ENCODE measurements at places on chromosomes 3 and 15.

DNA sequence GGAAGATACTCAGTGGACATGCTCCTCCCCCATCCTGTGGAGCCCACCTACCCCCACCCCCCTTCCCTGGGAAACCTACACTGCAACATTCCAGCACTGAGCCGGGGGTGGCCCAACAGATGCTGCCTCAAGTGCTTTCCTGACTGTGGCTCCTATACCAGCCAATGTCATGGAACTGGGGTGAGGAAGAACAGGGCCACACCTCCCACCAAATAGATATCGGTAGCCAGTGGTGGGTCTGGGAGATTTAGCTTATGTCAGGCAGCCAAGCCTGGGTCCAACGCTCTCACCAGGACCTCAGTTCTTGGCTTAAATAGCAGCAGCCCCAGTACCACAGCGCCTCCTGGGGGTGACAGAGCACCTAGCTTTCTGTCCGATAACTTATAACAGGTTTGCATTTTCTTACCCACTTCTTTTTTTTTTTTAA is 30.3 kb downstream of the CDC25A start:
- peak; percentile 21 for DNase-seq

DNA sequence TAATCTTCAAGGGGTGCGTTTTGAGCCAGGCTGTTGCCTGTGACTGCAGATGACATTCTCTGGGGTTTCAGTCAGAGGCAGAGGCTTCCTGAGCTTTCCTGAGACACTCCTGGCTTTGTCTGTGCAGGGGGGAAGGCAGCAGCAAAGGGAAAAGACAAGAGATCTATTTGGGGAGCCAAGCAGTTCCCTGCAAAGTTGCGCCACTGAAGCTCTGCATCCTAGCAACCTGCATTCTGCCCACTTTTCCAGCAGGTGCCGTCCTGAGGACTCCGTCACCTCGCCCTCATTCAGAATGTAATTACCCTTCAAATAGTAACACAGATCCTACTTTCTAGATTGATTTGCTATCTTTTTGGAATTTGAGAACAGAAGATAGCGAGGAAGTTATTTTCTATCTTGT is 1.9 kb upstream of the TMEM158 start:
- DNase-seq: no peak

DNA sequence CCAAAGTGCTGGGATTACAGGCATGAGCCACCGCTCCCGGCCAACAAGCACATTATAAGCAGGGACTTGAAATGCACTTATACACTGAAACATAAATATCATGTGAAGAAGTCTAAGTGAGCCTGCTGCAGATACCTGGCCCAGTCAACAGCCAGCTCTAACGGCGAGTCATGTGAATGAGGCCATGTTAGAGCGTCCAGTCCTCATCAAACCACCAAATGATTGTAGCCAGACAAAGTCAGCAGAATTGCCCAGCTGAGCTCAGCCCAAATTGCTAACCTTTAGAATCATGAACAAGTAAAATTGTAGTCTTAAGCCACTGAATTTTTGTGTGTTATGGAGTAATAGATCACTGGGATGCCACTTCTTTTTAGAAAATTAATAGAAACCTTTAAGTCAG is 37.8 kb upstream of the UACA start:
- DNase-seq: no peak

DNA sequence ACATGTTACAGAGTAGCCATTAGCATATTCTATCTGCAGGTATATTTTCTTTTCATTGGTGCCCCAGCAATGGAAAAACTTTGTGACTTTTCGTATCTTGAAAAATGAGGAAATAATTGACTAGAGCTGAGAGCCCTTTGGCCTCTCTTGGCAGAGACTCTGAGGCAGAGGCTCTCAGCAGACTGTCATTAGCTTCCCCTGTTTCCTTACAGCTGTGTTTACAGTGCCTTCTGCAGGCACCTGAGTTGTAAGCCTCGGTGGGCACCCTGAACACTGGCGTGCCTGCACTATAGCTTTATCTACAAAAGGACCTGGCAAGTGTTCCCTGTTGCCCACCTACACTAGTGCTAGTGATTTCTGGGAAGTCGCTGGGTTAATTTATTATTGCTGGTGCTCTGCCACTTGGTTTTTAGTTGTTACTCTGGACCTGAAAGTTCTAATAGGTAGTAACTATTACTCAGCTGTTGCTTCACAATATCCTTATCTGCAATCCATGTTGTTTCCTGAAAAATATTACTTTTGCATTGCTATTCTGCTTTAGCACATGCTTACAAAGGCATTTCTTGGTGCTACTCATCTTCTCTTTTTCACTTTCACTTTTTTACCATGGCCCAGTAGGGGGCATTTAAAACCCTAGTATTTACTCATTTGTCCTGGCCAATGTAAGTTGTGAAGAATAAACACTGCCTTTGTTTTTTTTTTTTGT is 7.8 kb upstream of the GPR171 start:
- DNase-seq: no peak

DNA sequence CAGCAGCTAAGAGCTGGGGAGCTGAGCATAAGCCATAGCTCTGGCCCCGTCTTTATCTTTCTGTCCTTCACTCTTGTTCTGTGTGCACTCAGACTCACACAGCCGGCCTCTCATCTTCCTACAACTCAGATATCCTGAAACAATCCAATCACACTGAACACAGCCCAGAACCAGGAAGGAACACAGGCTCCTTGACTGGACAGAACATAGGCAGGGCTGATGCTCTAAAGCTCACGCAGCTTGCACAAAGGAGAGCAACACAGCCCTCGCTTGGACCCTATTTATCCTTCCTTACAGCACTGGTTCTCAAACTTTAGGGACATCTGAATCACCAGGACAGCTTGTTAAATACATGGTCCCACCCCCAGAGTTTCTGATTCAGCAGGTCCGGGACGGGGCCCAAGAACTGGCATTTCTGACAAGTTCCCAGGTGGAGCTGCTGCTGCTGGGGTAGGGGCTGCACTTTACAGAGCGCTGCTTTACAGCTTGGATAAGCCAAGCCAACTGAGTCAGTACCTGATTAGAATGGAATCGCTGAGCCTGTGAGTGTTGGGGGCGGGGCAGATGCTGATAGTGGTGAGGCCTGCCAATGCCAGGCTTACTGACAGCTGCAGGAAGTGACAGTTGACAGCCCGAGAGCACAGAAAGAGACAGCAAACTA is 65.1 kb downstream of the MRPL46 start:
- DNase-seq: peak; percentile 19

DNA sequence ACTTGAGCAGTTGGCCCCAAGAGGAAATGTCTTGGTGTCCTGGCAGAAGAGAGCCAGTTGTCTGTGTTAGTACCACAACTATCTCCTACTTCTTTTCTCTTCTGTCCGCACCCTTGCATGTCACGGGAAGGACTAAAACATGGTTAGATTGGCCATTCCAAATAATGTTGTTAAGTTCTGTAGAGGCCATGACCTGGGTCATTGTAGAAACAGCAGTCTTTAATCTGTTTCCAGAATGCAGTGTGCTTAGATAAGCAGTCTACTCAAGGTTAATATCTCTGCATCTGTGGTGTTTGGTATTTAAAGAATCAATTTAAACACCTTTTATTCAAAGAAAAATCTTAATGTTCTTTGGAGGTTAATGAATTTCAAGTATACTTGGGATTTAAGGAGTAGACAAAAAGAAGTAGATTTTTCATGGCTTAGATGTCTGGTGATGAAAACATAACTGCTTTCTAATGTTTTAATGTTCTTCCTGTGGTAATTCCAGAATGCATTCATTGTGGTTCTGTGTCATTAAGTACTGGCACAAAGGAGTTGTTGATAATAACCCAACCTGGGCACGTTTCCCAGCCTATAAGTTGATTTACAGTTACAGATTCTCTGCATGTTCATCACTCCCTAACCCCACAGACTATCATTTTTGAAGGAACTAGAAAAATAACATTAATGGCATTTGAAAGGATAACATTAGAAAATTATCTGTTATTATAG is 58.9 kb downstream of the TMEM108 start:
- no peak for DNase-seq

DNA sequence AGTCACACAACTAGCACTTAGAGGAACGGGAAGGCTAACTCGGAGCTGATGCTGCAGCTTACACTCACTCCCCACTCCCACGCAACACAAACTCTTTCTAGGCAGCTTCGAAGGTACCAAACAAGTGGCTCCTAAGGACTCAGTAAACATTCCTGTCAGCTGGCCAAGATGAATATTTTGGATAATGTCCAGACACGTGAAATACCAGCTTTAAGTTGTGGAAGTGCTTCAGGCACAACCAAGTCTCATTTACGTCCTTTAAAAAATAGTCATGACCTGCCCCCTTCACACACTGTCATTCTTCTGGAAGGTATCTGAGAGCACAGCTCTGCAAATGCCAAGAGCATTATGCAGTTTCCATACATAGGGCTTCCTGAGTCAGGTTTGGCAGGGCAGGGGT is 1005.9 kb upstream of the CFAP20DC start:
- no peak for DNase-seq

DNA sequence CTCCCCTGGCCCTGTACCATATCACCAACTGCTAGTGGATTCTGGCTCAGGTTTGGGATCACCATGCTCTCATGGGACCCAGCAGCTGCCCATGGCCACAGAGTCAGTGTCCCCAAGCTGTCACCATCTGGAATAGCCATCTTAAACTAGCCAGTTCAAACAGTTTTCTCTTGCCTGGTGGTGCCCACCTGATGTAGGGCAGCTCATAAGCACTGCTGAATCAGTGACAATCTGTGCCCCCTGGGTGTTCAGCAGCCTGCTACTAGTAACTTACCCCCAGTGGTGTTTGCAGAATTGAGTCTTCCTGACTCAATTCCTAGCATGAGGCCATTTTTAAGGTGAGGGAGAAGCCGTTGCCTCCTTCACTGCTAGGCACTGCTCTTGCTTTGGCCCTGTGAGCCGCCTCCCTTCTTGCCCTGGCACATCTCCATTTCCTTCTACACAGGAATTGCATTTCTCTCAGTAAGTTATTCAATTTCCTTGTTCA is 7.9 kb downstream of the RPSA start:
- no peak for DNase-seq

GRCh38 chr3:72763751-72764440 is 84.3 kb downstream of the SHQ1 start:
- no peak for DNase-seq

GRCh38 chr15:91555312-91555711 is 298.2 kb upstream of the SLCO3A1 start:
- DNase-seq: no peak

DNA sequence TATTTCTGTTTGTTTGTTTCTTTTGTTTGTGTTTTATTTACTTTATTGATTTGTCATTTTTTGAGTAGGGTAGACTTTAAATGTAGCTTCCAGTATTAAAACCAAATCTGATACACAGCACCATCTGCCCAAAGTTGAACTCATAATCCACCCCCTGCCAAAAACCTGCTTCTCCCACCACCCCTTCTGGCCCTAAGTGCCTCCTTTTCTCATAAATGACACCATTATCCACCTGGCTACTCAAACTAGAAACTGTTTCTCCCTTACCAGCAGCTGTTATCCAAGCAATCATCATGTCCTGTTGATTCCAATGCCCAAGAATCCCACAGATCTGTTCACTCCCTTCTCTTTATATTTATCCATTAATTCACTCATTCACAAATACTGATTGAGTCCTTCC is 21.8 kb upstream of the PTX3 start:
- DNase-seq: no peak

DNA sequence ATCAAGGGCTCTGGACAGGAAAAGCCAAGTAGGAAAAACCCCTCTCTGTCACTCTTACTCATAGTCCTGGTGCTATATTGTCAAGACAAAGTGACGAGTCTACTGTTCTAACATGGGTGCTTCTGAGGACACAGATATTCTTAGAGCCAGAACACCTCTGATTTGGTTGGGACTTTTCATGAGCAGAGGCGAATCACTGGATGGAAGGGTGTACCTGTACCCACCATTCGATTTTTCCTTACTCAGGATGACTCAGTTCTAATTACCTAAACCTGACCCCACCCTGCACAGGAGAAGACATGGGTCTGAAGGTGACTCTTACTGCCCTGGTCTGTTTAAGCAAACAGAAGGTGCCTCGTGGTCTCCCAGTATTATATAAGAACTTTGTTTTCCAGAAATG is 58.5 kb downstream of the ABCC5 start:
- no peak for DNase-seq

GRCh38 chr3:50525191-50525910 is 21.9 kb upstream of the CACNA2D2 start:
- DNase-seq: no peak

DNA sequence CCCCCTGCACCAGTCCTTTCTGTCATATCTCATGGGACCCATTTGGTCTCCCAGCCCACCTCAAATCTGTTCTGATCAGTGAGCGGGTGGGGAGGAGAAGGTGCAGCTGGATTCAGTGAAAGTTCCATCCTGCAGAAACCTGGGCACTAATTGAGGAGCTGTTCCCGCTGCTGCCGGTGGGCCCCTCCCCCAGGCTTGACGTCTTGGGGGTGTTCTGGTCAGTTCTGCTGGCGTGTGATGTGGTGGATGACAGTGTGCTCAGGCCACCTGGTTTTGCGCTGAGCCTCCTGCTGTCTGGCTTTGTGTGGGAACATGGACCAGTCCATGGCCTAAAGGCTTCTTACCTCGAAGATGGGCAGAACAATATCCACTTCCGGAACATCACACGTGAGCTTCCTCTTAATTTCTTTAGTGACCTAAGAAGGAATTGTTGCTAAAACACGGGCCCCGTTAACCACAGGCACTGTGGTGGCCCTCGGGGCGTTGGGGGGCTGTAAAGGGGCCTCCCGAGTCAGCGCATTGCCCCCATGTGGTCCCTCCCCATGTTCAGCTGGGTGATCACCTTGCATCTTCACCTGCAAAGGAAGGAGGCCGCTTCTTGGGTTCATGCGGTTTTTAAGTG is 59.7 kb downstream of the RGMA start:
- no peak for DNase-seq

- DNase-seq: no peak
Observed at GRCh38 chr15:85630311-85630710, 164.4 kb downstream of the KLHL25 start.

All from stimulated activated CD4-positive, alpha-beta T cell treated with anti-CD3 and anti-CD28 coated beads, Interleukin-15, amount 100 ng/mL, for 48 hours (primary cell).